CD4-positive, CD25-positive, alpha-beta regulatory T cell (primary cell): ENCODE measurements at places on chromosomes 6 and 20.

GRCh38 chr20:49687595-49688567 lies 25.8 kb downstream of the B4GALT5 start:
- no peaks in the 10 kb centered on the region for H3K27me3 ChIP-seq
- no peak overlapping the region for H3K4me3 ChIP-seq
- no peak for DNase-seq
- no peaks in the 10 kb centered on the region for H3K36me3 ChIP-seq

DNA sequence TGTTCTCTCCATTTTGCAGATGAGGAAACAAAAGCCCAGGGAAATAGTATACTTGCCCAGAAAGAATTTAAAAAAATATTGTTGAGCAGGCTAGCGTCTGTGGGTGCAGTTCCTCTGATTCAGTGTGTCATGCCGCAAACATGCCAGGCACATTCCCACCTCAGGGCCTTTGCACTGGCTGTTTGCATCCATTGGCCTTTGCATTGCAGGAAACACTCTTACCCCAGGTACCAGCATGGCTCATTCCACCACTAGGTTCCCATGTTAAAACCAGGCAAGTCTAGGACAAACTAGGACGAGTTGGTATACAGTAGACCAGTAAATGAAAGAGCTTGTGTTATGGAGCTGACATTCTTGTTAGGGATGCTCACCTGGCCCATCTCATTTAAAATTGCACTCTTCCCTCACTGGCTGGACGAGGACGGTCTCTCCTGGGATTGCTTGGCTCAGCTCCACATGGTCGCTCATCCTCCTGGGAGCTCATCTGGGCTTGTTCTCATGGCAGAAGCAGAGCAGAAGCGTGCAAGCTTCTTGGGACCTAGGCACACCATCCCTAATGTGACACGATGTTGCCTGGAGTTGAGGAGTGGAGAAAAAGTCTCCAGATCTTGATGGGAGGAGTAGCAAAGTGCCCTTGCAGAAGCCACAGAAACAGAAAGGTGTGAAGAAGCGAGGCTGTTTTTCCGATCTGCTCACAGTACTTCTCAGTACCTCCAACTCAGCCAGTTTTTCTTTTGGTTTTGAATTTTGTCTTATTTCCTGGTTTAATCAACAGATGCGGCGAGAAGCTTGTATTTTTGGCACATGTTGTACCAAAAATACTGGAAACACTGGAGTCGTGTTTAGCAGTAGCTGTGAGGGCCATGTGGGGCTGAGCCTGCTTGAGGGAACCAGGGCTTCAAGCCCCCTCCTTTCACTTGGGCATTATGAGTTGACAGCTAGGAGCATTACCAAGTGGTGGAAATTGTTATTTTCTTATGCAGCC lies 13.9 kb downstream of the ZNF831 start:
- peak overlapping the region; percentile 58 for H3K4me3 ChIP-seq
- H3K27me3 ChIP-seq = no peaks in the 10 kb centered on the region
- H3K27ac ChIP-seq = peak overlapping the region; percentile 79

DNA sequence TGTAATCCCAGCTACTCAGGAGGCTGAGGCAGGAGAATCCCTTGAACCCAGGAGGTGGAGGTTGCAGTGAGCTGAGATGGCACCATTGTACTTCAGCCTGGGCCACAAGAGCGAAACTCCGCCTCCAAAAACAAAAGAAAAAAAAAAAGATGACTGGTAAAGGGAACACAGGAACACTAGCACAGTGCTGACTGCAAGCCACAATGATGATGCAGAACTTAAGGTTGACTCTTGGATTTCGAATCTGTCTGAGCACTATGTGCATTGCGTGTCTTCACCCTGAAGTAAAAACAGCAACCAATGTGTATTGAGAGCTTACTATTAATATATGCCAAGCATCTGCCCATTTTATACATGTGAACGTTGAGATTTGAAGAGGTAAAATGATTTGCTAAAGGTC lies 27.6 kb upstream of the LIN28B start:
- H3K4me1 ChIP-seq = no peaks in the 10 kb centered on the region
- H3K36me3 ChIP-seq = no peaks in the 10 kb centered on the region
- H3K27ac ChIP-seq = no peak overlapping the region
- H3K4me3 ChIP-seq = no peak overlapping the region

GRCh38 chr20:41424011-41424410 lies 57.4 kb upstream of the EMILIN3 start:
- H3K27me3 ChIP-seq = no peaks in the 10 kb centered on the region
- no peak overlapping the region for H3K4me3 ChIP-seq
- peaks cover 10% of the 10 kb centered on the region for H3K4me1 ChIP-seq
- DNase-seq = no peak
- peaks cover 62% of the 10 kb centered on the region for H3K36me3 ChIP-seq

- no peaks in the 10 kb centered on the region for H3K4me1 ChIP-seq
- no peaks in the 10 kb centered on the region for H3K36me3 ChIP-seq
- no peak for DNase-seq
- no peak overlapping the region for H3K4me3 ChIP-seq
- H3K27me3 ChIP-seq = no peaks in the 10 kb centered on the region
Measured at GRCh38 chr6:49721297-49721696, 8.0 kb upstream of the CRISP2 start.

DNA sequence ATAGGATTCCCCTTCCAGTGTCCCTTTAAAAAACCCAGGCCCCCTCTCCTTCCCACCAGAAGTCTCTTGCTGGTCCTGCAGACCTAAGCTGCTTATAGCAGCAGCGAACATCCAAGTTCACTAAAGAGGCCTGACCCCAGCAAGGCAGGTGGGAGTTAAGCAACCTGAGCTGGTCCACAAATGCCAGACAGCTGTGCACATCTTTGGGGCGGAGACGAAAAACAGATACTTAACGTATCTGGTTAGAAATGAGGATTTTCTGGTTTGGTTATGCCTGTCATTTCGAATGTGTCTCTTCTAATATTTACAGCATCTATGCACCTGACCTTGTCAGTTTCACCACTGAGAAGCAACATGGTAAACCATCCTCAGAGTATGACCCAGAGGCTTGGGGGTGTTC lies 87.8 kb downstream of the SLC2A10 start:
- no peaks in the 10 kb centered on the region for H3K27me3 ChIP-seq
- no peaks in the 10 kb centered on the region for H3K4me1 ChIP-seq
- no peak for DNase-seq
- no peak overlapping the region for H3K27ac ChIP-seq

DNA sequence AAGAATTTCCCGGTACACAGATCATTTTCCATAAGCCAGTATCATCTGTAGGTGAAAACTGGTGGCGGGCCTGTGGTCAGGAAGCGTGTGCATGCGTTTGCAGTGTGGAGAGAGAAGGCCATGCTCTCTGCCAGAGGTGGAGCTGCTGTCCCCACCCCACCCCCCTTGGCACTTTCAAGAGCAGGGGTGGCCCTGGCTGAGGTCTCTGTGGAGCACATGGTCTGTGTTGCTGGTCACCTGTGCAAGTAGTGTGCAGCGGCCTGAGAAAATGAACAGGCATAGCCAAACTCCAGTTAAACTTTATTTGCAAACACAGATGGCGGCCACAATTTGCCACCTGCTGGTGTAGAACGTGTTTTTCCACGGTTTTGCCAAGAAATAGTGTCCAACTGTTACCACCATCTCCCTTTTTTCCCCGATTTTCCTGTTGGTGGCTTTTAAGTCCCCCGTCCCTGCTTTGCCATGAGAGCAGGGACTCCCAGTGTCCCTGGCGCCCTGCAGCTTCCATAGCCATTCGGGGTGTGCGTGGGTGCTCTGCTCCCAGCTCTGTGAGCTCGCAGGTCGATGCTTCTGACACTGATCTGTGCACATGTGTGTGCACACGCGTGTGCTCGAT lies 2.5 kb downstream of the ADRM1 start:
- peak overlapping the region; percentile 30 for H3K4me3 ChIP-seq
- H3K27me3 ChIP-seq = no peaks in the 10 kb centered on the region
- H3K36me3 ChIP-seq = peaks cover 41% of the 10 kb centered on the region
- H3K4me1 ChIP-seq = peaks cover 31% of the 10 kb centered on the region
- no peak for DNase-seq
- no peak overlapping the region for H3K27ac ChIP-seq

- peak overlapping the region; percentile 87 for H3K4me3 ChIP-seq
- DNase-seq = no peak
- H3K4me1 ChIP-seq = peaks cover 95% of the 10 kb centered on the region
- H3K36me3 ChIP-seq = peaks cover 10% of the 10 kb centered on the region
- no peaks in the 10 kb centered on the region for H3K27me3 ChIP-seq
Measured at GRCh38 chr6:139144490-139145085, 9.7 kb downstream of the HECA start.

GRCh38 chr6:153301602-153302001 lies 170.5 kb upstream of the RGS17 start:
- no peak overlapping the region for H3K4me3 ChIP-seq
- H3K27me3 ChIP-seq = no peaks in the 10 kb centered on the region
- no peaks in the 10 kb centered on the region for H3K36me3 ChIP-seq
- H3K4me1 ChIP-seq = no peaks in the 10 kb centered on the region

GRCh38 chr20:10621149-10621548 lies 52.6 kb downstream of the JAG1 start:
- H3K36me3 ChIP-seq = peaks cover 2% of the 10 kb centered on the region
- no peak overlapping the region for H3K27ac ChIP-seq
- H3K4me3 ChIP-seq = no peak overlapping the region
- H3K4me1 ChIP-seq = no peaks in the 10 kb centered on the region

GRCh38 chr6:125314009-125314581 lies 12.3 kb upstream of the HDDC2 start:
- DNase-seq = no peak
- H3K27me3 ChIP-seq = peaks cover 13% of the 10 kb centered on the region
- no peak overlapping the region for H3K4me3 ChIP-seq

GRCh38 chr6:23180504-23181293 lies 611.3 kb downstream of the HDGFL1 start:
- no peak overlapping the region for H3K27ac ChIP-seq
- no peaks in the 10 kb centered on the region for H3K27me3 ChIP-seq
- DNase-seq = no peak
- H3K4me1 ChIP-seq = no peaks in the 10 kb centered on the region
- H3K36me3 ChIP-seq = no peaks in the 10 kb centered on the region

DNA sequence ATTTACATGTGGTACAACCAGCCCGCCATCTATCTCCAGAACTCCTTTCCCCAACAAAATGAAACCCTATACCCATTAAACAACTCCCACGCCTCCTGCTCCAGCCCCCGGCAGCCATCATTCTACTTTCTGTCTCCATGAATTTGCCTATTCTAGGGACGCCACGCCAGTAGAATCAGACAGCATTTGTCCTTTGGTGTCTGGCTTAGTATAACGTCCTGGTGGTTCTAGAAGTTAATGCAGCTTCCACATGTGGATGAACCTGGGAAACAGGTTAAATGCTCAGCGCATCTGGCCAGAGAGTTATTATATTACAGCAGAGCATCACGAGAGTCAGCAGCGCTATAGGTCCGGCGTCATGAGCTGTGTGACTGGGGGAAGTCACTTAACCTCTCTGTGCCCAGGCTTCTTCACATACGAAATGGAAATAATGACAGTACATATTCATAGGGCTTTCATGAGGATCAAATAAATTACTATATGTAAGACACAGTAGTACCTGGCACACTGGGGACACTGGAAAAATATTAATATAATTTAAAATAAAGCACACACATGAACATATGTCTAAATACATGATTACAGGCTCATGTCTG lies 178.7 kb upstream of the TAB2 start:
- peaks cover 43% of the 10 kb centered on the region for H3K4me1 ChIP-seq
- H3K36me3 ChIP-seq = no peaks in the 10 kb centered on the region
- H3K27ac ChIP-seq = peak overlapping the region; percentile 94

GRCh38 chr6:150269857-150270223 lies 99.0 kb upstream of the IYD start:
- H3K4me1 ChIP-seq = no peaks in the 10 kb centered on the region
- DNase-seq = no peak
- H3K4me3 ChIP-seq = no peak overlapping the region
- H3K27me3 ChIP-seq = peaks cover 3% of the 10 kb centered on the region

DNA sequence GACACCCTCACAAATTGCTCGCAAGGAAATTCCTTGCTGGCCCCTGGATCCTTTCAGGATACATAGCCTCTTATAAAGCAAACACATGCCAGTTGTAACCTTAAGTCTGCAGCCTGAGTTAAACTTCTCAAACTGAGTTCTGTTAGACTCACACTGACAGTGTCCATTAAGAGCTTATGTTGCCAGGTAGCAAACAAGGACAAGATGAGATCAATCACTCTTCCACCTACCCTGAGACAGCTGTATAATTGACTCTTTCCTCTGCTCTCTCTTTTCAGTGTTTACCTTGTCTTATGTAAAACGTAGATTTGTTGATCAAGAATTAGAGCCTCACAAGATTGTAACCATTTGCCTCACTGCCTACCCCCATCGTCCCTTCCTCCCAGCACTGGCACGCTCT lies 359.8 kb downstream of the EPM2A start:
- no peak overlapping the region for H3K4me3 ChIP-seq
- DNase-seq = no peak
- no peak overlapping the region for H3K27ac ChIP-seq
- H3K27me3 ChIP-seq = peaks cover 3% of the 10 kb centered on the region

GRCh38 chr6:14822679-14823078 lies 423.2 kb upstream of the JARID2 start:
- no peaks in the 10 kb centered on the region for H3K36me3 ChIP-seq
- no peak overlapping the region for H3K4me3 ChIP-seq
- no peak overlapping the region for H3K27ac ChIP-seq
- H3K27me3 ChIP-seq = no peaks in the 10 kb centered on the region
- DNase-seq = no peak

DNA sequence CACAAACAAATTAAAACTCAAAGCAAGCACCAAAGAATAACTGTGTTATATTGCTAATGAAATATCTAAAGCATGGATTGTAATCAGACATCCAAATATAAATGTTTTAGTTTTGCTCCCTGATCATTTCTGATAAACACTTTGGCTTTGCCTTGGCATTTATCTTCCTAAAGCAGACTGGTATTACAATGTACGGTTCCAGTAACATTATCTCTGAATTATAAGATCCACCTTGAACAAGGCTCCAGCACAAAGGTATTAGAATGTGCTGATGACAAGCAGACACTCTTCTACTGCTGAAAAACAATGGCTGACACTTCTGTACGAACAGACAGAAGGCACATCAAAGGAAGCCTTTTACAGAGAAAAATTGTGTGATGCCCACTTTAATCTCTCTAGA lies 74.6 kb downstream of the INSM1 start:
- no peaks in the 10 kb centered on the region for H3K27me3 ChIP-seq
- H3K36me3 ChIP-seq = no peaks in the 10 kb centered on the region
- no peak overlapping the region for H3K27ac ChIP-seq

GRCh38 chr6:16498237-16498636 lies 259.9 kb downstream of the GMPR start:
- no peak overlapping the region for H3K4me3 ChIP-seq
- H3K27ac ChIP-seq = no peak overlapping the region
- no peak for DNase-seq
- peaks cover 17% of the 10 kb centered on the region for H3K4me1 ChIP-seq
- no peaks in the 10 kb centered on the region for H3K27me3 ChIP-seq
- H3K36me3 ChIP-seq = peaks cover 5% of the 10 kb centered on the region

- H3K36me3 ChIP-seq = no peaks in the 10 kb centered on the region
- no peak overlapping the region for H3K27ac ChIP-seq
- H3K4me3 ChIP-seq = no peak overlapping the region
- no peaks in the 10 kb centered on the region for H3K4me1 ChIP-seq
Measured at GRCh38 chr6:47075741-47076421, 33.7 kb upstream of the ADGRF1 start.

- no peak overlapping the region for H3K4me3 ChIP-seq
- no peak overlapping the region for H3K27ac ChIP-seq
- no peaks in the 10 kb centered on the region for H3K27me3 ChIP-seq
Measured at GRCh38 chr6:35719404-35719829, 17.4 kb upstream of the ARMC12 start.

- DNase-seq = no peak
- H3K36me3 ChIP-seq = no peaks in the 10 kb centered on the region
- peaks cover 1% of the 10 kb centered on the region for H3K27me3 ChIP-seq
- H3K27ac ChIP-seq = no peak overlapping the region
Measured at GRCh38 chr6:1227600-1227934, 84.3 kb upstream of the FOXQ1 start.

GRCh38 chr6:166476634-166477215 lies 94.0 kb upstream of the MPC1 start:
- H3K27me3 ChIP-seq = no peaks in the 10 kb centered on the region
- no peak for DNase-seq
- H3K4me3 ChIP-seq = no peak overlapping the region
- H3K36me3 ChIP-seq = no peaks in the 10 kb centered on the region
